ENCODE measurements at places on chromosomes 1 and 21.

GRCh38 chr21:15722591-15723324 lies 7.0 kb upstream of the USP25 start:
- no peak for DNase-seq

GRCh38 chr1:86596741-86597290 lies 49.9 kb downstream of the CLCA4 start:
- DNase-seq = no peak

DNA sequence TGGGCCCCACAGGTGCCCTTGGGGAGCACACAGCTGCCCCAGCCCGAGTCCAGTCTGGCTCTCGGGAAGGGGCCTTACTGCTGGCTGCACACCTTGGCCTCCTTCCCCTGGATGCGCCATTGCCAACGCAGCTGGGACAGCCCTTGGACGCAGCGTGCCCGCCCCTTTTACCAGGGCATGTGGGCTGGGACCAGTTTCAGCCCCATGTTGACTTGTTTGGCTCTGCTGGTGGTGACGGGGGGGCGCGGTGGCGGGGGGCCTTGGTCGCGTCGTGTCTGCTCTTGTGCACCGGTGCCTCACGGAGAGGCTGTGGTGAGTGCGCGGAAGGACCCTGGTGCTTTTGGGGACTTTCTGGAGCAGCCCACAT lies 19.6 kb downstream of the SKI start:
- no peak for DNase-seq

DNA sequence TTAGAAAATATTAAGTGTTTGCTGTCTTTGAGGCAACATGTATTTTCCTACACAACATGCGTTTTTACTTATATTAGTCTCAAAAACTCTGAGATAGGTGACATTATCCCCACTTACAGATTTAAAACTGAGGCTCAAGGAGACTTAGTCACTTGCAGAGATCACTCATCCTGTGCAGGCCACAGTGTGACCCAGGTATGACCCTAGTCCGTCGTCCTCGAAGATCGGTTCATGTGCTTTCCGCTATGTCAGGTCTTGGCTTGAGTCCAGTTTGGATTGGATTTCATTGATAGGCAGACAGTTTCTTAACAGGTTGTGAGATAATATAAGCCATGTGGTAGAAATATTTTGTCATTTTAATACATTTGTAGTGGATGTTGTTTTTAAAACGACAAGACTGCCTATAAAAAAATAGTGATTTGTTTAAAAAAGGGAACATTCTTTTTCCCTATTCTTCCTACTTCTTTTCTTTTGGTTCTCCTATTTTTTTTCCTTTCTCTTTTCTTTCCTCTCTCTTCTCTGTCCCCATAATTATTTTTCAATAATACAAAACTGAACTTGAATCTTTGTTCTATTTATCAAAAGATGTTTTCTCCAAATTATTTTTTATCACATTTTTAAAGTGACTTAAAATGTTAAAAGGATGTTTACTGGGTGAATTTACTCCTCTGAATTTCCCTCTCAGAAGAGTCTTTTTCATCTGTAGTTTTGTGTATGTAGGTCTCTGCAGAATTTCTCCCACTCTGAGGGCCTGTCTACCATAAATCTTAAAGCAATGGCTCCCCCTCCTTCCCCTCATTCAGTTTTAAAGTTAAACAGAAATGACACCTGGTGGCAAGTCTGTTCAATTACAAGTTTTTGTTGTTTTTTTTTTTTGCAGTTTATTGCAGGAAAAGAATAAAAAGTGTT lies 81.8 kb downstream of the PHTF1 start:
- peak; percentile 57 for DNase-seq

DNA sequence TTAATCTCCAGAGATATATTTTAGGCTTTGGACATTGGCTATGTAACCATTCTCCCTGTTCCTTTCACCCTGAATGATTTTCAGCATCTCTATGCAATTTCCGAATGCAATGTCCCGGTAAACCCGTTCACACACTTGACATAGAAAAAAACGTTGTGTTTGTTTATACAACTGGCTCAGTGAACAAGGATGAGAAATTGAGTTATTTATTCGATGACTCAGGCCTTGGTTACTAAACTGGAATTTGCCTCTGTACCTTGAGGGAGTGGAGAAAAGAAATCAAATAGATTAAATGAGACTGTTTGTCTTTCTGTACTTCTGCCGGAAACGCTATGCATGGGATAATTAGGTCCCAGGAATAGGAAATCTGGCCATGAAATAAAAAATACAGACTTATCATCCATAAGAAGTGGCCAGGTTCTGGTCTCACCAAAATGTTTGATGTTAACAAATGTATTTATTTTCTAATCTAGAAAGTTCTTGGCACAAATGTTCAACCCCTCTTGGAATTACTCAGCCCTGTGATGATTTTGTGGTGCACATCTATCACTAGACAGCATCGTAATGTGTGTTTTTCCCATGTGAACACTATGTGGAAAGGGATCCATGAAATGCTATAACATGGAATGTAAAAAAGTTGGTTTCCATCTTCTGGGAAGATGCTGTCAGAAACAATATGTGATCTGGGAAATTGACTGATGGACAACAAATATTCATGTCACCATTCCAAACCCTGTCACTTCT lies 253.9 kb downstream of the DUSP10 start:
- DNase-seq = no peak

GRCh38 chr1:39411526-39412478 lies 79.6 kb upstream of the BMP8A start:
- DNase-seq = no peak

GRCh38 chr1:19272064-19272463 lies 16.5 kb downstream of the AKR7A3 start:
- no peak for DNase-seq

- DNase-seq = no peak
These were observed 355.8 kb upstream of the PTBP2 start for GRCh38 chr1:96365596-96366390.

DNA sequence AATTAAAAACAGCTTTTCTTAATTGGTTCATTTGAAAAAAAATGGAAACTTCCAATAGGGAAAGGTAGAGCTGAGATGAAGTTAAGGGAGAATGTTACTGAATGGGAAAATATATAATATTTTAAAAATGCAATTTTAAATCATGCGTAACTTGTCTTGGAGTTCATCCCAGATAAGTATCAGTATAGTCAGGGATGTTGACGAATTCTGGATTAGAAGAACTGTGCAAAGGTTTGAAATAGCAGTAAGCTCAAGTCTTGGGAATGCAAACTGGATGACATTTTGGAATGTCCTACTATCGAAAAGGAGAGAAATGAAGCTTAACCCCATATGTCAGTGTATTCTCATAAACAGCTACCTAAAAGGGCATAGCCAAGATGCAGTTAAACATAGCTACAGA lies 4.0 kb upstream of the ST6GALNAC3 start:
- DNase-seq = no peak

GRCh38 chr1:8791819-8792218 lies 25.6 kb downstream of the RERE start:
- no peak for DNase-seq

DNA sequence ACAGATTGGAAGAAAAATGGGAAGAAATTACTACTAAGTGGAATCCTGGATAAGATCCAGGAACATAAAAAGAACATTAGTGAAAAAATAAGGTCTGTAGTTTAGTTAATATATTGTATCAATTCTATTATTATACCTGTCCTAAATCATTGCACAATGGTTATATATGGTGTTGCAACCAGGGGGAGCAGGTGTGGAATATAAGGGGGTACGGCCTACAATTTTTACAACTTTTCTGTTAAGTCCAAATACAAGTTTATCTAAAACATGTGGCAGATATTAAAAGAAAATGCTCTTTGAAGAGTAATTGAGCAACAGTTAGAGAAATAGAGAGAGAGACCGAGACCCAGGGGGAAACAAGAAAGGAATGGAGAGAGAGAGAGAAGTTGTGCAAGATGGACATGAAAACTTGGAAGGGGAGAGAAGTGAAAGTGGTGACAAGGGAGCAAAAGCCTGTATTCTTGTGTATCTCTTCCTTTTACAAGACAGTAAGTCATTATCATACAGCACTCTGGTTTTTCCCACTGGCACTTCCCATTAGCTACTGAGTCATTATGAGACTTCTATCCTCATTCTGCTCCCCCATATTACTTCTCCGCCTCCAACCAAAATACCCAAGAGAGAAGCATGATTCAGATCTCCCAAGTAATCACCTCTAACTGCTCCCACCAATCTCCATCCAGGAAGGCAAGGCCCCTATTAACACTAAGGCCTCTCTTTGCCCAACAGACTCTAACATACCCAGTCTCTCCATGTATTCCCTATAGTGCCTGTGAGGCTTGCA lies 22.3 kb upstream of the TRAF3IP3 start:
- DNase-seq = no peak

GRCh38 chr1:25562928-25563283 lies 19.5 kb downstream of the LDLRAP1 start:
- DNase-seq = no peak

GRCh38 chr1:24855474-24855873 lies 74.6 kb downstream of the RUNX3 start:
- no peak for DNase-seq

GRCh38 chr21:18715606-18716005 lies 312.0 kb upstream of the TMPRSS15 start:
- DNase-seq = no peak

- no peak for DNase-seq
These were observed 8.8 kb downstream of the UBE2J2 start for GRCh38 chr1:1264868-1265272.

DNA sequence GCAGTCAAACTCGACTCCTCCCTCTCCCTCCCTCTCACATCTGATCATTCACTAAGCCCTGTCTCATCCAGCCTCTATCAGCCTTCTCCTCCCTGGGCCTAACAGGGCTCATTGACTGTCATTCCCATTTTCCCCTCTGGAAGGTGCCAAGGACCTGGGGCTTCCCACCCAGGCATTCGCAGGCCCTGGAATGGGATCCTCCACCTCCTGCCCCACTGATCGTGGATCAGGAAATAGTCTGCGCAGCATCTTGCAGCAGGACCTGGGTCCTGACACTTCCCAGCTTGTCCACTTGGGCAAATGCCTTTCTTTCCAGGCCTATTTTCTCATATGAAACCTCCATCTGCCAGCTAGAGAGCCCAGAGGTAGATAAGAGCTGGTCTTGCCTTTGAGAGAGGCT lies 71.2 kb upstream of the ZC3H12A start:
- DNase-seq = no peak

GRCh38 chr1:245869847-245870246 lies 637.2 kb downstream of the SMYD3 start:
- no peak for DNase-seq

- DNase-seq = no peak
These were observed 3.1 kb downstream of the GJB4 start for GRCh38 chr1:34762474-34763141.

- no peak for DNase-seq
These were observed 1.3 kb upstream of the SLC6A17 start for GRCh38 chr1:110148961-110149360.

- no peak for DNase-seq
These were observed 117.7 kb downstream of the FGGY start for GRCh38 chr1:59414406-59415133.
